ENCODE measurements at places on chromosomes 4 and X.
A peak's percentile ranks its signal among the peaks of the same experiment; 100 is the strongest.

DNA sequence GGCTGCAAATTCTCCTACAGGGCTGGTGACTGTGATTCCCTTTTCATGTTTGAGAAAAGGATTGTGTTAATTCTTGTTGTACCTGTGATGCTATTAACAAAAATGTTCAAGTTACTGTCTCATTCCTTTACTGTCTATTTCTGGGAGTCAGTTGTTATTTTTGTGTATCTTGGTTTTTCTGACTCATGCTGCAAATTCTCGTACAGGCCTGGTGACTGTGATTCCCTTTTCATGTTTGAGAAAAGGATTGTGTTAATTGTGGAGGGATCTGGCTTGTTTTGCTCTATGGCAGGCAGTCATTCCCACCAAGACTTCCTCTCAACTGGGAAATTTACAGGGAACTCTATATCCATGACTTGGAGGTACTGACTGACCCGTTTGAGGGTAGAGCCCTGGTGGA lies 693.4 kb upstream of the INTU start:
- no peaks in the 10 kb centered on the region for H3K4me1 ChIP-seq
- DNase-seq = no peak
- H3K27me3 ChIP-seq = no peaks in the 10 kb centered on the region
- no peaks in the 10 kb centered on the region for H3K36me3 ChIP-seq
- no peak overlapping the region for H3K27ac ChIP-seq

GRCh38 chr4:127406187-127406586 lies 226.6 kb upstream of the INTU start:
- no peak overlapping the region for H3K4me3 ChIP-seq
- DNase-seq = no peak
- no peaks in the 10 kb centered on the region for H3K36me3 ChIP-seq
- no peaks in the 10 kb centered on the region for H3K27me3 ChIP-seq
- H3K27ac ChIP-seq = no peak overlapping the region

DNA sequence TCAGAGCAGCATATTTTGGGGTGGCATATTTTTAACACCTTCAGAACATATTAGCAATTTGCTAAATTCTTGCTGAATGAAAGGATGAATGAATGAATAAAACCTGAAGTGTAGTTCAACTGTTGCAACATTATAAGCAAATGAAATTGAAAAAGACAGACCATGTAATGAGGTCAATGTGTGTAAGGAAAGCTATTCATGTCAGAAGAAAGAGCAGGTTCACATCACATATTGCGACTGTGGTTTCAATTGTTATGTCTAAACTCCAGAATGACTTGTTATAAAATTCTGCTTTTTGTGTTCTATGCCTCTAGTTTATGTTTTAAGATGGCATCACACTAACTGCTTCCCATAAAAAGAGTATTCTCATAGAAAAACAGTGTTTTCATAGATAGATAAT lies 32.9 kb upstream of the DSPP start:
- no peaks in the 10 kb centered on the region for H3K27me3 ChIP-seq
- H3K4me3 ChIP-seq = no peak overlapping the region
- no peak overlapping the region for H3K27ac ChIP-seq
- no peaks in the 10 kb centered on the region for H3K36me3 ChIP-seq

DNA sequence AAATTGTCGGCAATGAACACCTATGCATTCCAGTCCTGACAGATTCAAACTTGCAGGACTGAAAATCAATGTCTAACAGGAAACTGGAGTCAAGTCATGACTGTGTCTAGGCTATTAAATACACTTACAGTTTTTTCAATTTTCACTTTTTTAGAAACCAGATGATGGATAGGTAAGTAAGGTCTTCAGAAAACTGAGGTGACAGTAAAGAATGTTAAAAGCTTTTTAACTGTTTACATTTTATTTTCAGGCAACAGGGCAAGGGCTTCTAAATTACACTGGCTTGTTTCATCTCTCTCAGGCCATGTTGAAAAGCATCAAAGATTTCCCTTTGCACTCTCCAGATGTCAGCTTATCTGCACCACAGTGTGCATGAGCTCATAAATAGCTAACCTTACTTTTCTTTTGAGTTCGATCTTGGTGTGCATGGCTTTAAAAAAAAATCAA lies 65.2 kb downstream of the SEC24D start:
- H3K27me3 ChIP-seq = no peaks in the 10 kb centered on the region
- H3K27ac ChIP-seq = peak overlapping the region; percentile 88
- H3K4me1 ChIP-seq = peaks cover 65% of the 10 kb centered on the region
- DNase-seq = peak; percentile 65

DNA sequence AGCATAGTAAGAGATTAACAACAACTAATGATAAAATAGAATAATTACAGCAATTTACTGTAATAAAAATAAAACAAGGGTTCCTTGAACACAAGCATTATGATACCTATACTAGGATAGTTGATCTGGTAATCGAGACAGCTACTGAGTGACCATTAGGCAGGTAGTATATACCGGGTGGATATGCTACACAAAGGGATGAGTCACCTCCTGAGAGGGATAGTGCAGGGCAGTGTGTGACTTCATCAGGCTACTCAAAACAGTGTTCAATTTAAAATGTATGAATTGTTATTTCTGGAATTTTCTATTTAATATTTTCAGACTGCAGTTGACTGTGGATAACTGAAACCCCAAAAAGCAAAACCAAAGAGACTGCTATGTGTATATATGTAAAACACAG lies 9.7 kb upstream of the ANTXR2 start:
- no peak overlapping the region for H3K27ac ChIP-seq
- H3K4me1 ChIP-seq = no peaks in the 10 kb centered on the region
- H3K36me3 ChIP-seq = no peaks in the 10 kb centered on the region

DNA sequence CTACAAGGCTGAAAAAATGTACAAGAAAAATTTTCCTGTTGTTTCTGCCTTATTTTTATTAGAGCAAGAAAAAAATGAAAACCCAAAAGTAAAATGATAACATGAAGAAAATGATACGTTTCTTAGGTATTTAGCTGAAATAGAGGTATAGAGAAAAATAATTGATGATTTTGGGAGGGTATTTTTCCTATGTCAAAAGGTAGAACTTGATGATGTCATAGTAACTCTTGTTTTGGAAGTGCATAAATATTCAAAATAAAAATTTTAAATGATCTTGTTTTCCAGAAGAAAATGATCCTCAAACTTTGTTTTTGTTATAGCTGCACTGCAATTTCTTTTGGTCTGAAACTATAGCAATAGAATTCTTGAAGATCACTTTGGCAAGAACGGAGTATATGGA lies 608.8 kb upstream of the BOD1L1 start:
- no peaks in the 10 kb centered on the region for H3K36me3 ChIP-seq
- no peak overlapping the region for H3K4me3 ChIP-seq
- DNase-seq = no peak
- no peaks in the 10 kb centered on the region for H3K27me3 ChIP-seq
- no peak overlapping the region for H3K27ac ChIP-seq
- H3K4me1 ChIP-seq = no peaks in the 10 kb centered on the region

DNA sequence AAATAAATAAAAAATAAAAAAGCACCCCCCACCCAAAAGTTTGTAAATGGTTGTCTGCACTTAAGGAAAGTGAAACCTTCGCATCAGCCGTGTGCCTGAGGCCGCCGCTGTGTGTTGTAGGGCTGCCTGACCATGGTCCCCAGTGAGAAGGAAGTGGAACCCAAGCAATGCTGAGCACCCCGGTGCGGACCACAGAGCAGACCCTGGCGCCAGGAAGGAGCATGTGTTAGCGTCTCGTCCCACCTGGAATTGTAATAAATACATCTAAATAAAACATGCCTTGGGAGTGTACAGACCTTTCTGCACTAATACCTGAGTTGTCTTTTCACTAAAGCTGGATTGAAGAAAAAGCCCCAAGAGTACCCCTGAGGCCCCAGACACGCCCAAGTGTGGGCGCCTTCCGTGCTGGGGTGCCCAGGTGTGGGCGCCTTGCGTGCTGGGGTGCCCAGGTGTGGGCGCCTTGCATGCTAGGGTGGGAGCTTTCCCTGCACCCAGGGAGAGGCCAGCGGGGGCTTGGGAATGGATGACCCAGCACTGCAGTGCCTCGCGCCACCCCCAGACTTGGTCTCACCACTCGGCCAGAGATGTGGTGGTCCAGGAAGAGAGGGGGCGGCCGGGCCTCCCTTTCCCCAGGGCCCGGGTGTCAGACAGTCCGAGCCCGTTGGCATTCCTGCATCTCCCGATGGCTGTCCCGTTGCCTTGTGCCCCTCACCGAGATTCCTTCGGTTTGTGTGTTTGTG lies 33.7 kb downstream of the HTT-AS start:
- H3K36me3 ChIP-seq = no peaks in the 10 kb centered on the region
- no peak for DNase-seq
- no peak overlapping the region for H3K27ac ChIP-seq
- no peak overlapping the region for H3K4me3 ChIP-seq
- no peaks in the 10 kb centered on the region for H3K27me3 ChIP-seq
- peaks cover 9% of the 10 kb centered on the region for H3K4me1 ChIP-seq

DNA sequence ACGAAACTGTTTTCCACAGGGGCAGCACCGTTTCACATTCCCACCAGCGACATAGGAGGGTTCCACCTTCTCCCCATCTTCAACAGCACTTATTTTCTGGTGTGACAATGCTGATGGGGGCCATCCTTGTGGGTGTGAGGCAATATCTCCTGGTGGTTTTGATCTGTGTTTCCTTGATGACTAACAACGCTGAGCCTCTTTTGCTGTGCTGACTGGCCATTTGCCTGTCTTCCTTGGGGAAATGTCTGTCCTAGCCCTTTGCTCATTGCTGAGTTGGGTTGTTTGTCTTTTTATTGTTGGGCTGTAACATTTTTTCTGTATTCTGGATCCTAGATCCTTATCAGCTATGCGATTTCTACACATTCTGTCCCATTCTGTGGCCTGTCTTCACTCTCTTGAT lies 33.7 kb downstream of the ATP2B3 start:
- H3K27ac ChIP-seq = no peak overlapping the region
- DNase-seq = peak; percentile 29
- no peaks in the 10 kb centered on the region for H3K4me1 ChIP-seq
- H3K27me3 ChIP-seq = no peaks in the 10 kb centered on the region
- H3K4me3 ChIP-seq = no peak overlapping the region

GRCh38 chrX:153969125-153969903 lies 2.3 kb downstream of the HCFC1 start:
- peaks cover 2% of the 10 kb centered on the region for H3K36me3 ChIP-seq
- H3K4me1 ChIP-seq = no peaks in the 10 kb centered on the region
- DNase-seq = peak; percentile 5
- H3K4me3 ChIP-seq = peak overlapping the region; percentile 77
- peak overlapping the region; percentile 100 for H3K27ac ChIP-seq

DNA sequence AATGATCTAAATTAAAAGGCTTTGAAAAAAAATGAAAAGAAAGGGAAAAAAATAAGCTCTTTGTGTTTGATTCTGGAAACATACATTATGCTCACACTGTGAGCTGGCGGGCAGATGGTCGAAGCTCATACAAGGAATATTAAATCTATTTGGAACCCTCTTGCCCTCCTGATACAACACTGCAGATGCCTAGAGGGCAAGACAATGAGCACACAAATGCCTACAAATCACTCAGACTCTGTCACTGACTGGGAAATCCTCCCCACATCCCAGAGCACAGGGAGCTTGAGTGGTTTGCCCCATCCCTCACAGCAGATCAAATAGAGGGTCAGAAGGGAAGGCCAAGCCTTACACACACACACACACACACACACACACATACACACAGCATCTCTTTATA lies 320.4 kb downstream of the HNRNPD start:
- no peak overlapping the region for H3K4me3 ChIP-seq
- no peaks in the 10 kb centered on the region for H3K27me3 ChIP-seq
- DNase-seq = no peak

DNA sequence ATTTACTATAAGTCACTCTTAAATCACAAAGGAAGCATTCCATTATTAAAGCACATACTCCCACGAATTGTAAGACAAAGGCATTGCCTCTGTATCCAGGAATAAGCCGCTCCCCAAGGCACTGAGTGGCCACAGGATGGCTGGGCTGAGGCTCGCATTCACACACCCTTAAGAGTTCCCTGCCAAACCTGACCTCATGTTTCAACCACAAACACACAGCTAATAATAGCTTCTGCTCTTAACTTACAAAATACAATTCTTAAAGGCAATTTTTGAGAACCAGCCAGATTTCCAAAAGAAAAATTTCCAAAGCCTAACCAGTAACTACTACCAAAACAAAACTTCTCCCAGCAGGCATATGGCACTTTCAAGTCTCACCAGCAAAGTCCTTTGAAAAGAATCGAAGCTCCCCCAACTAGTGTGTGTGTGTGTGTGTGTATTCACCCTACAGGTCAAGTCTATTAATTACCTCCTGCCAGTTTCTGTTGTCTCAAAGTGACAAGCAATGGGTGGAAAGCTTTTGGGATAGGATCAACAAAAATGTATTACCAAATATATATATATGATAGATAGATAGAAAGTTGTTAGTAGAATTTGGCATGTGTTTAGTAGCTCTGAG lies 36.0 kb downstream of the ARHGAP6 start:
- H3K4me3 ChIP-seq = no peak overlapping the region
- no peaks in the 10 kb centered on the region for H3K27me3 ChIP-seq
- peak overlapping the region; percentile 82 for H3K27ac ChIP-seq

- H3K36me3 ChIP-seq = no peaks in the 10 kb centered on the region
- no peaks in the 10 kb centered on the region for H3K27me3 ChIP-seq
- H3K4me3 ChIP-seq = no peak overlapping the region
- peak; percentile 28 for DNase-seq
- peaks cover 21% of the 10 kb centered on the region for H3K4me1 ChIP-seq
These were observed 47.0 kb downstream of the KLHL15 start for GRCh38 chrX:23980011-23980441.

GRCh38 chrX:40651620-40652223 lies 4.4 kb upstream of the CXorf38 start:
- peaks cover 5% of the 10 kb centered on the region for H3K4me1 ChIP-seq
- no peak overlapping the region for H3K27ac ChIP-seq
- no peaks in the 10 kb centered on the region for H3K27me3 ChIP-seq
- H3K36me3 ChIP-seq = peaks cover 3% of the 10 kb centered on the region
- no peak overlapping the region for H3K4me3 ChIP-seq

GRCh38 chr4:185171373-185172071 lies 28.5 kb downstream of the SLC25A4 start:
- H3K4me1 ChIP-seq = peaks cover 16% of the 10 kb centered on the region
- no peak overlapping the region for H3K27ac ChIP-seq
- H3K4me3 ChIP-seq = no peak overlapping the region
- H3K27me3 ChIP-seq = no peaks in the 10 kb centered on the region
- H3K36me3 ChIP-seq = peaks cover 5% of the 10 kb centered on the region
- DNase-seq = no peak

DNA sequence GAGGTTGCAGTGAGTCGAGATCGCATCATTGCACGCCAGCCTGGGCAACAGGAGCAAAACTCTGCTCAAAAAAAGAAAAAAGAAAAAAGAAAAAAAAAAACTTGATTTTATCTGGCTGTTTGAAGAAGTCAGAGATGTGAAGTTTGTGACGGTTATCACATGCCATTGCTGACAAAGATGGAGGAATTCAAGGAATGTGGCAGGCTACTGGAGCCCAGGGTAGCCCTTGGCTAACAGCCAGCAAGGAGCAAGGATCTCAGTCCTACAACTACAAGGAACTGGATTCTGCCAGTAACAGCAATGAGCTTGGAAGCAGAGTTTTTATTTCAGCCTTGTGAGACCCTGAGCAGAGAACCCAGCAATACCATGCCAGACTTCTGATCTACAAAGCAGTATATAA lies 24.3 kb upstream of the TET2 start:
- peak; percentile 54 for DNase-seq
- H3K36me3 ChIP-seq = no peaks in the 10 kb centered on the region
- no peaks in the 10 kb centered on the region for H3K4me1 ChIP-seq

- H3K4me1 ChIP-seq = no peaks in the 10 kb centered on the region
- H3K27ac ChIP-seq = no peak overlapping the region
- no peaks in the 10 kb centered on the region for H3K36me3 ChIP-seq
These were observed 72.1 kb downstream of the HTRA3 start for GRCh38 chr4:8341691-8342090.
